ENCODE measurements at places on chromosomes 3 and 15.

DNA sequence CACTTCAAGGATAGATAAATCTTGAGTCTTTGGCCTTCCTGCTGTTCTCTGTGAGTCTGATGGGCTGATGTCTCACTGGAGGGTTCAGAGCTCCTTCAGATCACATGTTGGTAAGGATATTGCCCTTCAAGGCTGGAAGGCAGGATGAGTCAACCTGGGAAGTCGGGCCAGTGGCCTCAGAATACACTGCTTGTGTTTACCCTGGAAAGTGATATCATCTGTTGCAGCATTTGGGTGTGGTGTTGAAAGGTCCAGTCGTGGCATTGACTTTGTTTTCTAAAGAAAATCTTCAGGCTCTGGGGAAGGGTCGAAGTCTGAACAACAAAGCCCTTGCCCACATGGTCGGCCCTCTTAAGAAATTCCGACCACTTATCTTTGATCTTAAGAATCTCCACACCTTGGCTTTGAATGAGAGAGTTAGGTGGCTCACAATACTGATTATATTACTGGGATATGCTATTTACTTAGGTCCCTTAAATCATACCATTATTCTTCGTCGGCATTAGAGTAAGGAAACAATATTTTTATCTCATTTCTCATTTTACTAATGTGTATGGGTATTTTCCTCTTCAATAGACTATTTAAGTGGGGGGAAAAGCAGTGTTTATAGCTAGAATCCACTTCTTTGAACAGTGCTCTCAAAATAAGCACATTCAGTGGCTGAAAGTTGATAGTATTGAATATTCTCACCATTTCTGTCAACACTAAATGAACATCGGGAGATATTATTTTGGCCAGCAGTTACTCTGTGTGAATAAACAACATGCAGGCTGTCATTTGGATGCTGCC is 303.9 kb upstream of the RASGRP1 start:
- no peak for DNase-seq

- no peak for DNase-seq
Measured at GRCh38 chr15:88023914-88024313, 232.6 kb downstream of the NTRK3 start.

- no peak for DNase-seq
Measured at GRCh38 chr3:11230832-11231231, 41.4 kb upstream of the ATG7 start.

DNA sequence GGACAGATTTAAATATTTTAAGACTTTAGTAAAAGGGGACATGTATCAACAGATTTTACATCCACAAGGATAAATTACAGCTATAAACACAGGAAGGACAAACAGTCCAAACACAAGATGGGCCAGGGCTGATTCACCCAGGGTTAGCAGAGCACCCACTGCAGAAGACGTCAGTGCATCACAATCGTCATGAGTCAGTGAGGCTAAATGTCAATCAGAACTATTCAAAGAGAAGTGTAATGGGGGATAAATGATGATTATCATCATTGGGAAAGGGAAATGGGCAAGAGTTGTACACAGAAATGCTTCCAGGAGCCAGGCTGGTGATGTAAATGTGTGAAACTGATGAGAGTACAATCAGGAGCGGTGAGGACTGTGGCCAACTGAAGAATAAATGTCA is 226.8 kb downstream of the PLCL2 start:
- DNase-seq: no peak

GRCh38 chr3:98577178-98577895 is 16.1 kb downstream of the CPOX start:
- DNase-seq: no peak

- no peak for DNase-seq
Measured at GRCh38 chr3:14891135-14892132, 55.9 kb upstream of the NR2C2 start.

DNA sequence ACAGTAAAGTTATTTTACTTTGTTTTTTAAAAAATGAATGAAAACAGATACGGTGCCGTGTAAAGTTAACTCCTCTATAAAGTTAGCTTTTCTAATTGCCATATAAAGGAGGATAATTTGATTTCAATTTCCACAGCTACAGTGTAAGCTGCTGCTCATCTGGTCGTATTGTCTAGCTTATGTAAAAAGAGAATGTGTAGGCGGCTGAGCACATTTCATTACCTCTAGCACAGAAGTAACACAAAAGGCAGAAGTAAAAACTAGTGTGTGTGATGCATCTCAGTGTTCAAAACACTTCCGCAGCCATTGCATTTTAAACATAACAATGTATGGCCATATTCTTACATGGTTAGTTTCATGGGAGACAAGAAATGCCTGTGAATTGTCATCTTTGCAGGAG is 105.0 kb upstream of the P2RY1 start:
- no peak for DNase-seq

GRCh38 chr15:77540312-77541060 is 92.2 kb downstream of the LINGO1 start:
- DNase-seq: no peak

DNA sequence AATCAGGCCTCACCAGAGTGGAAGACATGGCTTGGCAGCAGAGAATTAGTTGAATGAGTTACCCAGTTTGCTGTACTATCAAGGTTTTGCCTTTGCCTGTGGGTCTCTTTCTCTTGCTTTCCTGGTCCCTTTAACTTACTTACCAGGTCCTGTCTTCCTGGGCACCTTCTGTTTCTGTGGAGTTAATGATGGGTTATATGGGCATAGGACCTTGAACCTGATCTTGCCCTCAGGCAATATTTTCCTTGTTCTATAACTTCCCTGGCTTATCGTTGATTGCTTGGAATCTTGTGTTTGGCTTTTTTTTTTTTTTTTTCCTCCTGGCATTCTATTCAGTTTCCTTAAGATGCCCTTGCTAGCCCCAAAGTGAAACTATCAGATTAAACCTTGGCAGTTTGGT is 106.8 kb downstream of the HHLA2 start:
- DNase-seq: no peak

GRCh38 chr3:55804170-55805095 is 317.3 kb upstream of the WNT5A start:
- DNase-seq: no peak

DNA sequence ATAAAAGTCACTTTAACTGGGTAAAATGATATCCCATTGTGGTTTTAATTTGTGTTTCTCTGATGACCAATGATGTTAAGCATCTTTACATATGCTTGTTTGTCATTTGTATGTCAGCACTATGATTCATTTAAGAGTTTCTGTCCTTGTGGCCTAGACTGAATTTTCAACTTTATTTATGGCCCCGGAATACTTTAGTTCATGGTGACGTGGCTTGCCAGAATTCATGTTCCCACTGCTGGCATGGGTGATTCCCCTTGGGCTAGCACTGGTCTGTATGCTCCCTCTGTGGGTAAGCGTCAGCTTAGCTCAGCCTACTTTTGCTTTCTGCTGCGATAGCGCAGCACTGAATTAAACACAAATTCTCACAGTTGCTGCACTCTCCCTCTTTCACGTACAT is 436.3 kb upstream of the SGO1 start:
- DNase-seq: no peak

GRCh38 chr3:193229851-193230420 is 11.1 kb upstream of the PLAAT1 start:
- no peak for DNase-seq

- no peak for DNase-seq
Measured at GRCh38 chr3:48782046-48782445, 65.0 kb upstream of the IP6K2 start.

GRCh38 chr15:58039079-58040035 is 26.2 kb downstream of the ALDH1A2 start:
- DNase-seq: no peak

- no peak for DNase-seq
Measured at GRCh38 chr15:89112341-89112971, 24.2 kb downstream of the ABHD2 start.

DNA sequence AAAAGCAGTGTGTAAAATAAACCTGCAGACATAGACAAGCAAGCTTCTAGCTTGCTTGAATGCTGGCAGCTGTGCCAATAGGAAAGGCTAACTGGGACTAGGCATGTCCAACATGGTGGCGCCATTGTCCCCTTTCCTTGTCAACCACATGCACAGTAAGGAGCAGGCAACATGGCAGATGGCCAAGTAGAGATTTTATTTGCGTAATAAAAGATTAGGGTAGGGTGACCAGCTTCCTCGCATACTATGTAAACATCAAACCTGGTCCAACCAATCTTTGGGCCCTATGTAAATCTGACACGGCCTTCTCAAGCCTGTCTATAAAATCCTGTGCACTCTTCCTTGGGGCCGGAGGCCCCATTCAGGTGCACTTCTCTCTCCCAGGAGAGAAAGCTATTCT is 575.4 kb upstream of the GOLIM4 start:
- no peak for DNase-seq

DNA sequence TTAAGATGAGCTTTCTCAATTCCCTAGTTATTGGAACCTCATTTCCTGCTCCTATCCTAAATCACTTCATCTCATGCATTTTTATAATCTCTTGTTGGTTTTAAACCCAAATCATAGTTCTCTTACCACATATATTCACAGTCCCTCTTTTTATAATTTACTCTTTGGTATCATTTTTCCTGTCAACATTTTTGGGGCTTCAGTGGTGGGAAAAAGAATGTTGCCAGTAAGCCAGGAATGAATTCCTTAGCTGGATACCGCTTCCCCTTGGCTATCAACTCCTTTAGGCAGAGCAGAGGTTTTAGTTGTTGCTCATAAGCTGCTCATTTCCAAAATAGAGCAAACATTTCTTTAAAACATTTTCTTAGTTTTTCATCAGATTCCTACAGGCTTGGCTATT is 112.3 kb downstream of the GALK2 start:
- no peak for DNase-seq

- no peak for DNase-seq
Measured at GRCh38 chr3:188169830-188170455, 16.0 kb downstream of the LPP start.

DNA sequence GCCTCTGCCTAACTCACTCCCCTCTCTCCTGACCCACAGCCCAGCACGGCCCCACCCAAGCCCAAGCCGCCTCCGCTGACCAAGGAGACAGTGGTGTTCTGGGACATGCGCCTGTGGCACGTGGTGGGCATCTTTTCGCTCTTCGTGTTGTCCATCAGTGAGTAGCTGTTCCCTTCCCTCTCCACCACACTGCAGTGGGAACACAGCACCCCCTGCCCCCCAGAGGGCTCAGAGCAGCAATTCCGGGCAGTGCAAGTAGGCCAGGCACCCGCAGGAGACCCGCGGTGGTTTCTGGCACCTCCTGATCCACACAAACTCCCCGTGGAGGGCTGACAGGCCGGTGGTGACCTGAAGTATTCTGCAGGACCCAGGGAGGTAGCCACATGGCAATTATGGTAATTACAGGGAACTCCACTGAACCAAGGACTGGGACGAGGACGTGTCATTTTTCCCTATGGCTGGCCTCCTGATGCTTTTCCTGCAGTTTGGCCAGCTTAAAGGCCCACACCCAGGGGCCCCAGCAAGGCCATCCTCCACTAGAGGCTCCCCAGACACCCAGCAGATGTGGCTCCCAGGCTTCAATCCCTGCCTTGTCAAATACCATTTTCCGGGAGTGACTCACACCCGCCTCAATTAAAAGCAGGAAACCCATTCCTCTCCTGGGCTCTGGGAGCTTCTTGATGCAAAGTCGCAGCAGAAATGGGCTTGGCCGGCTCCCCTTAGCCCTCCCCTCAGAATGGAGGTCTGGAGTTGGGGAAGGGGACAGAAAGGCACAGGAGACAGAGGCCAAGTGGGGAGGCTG is 4.8 kb downstream of the TMIE start:
- DNase-seq: no peak

GRCh38 chr15:100877551-100877950 is 2.1 kb upstream of the ALDH1A3 start:
- DNase-seq: no peak

GRCh38 chr15:33292717-33293307 is 18.0 kb upstream of the RYR3 start:
- no peak for DNase-seq

GRCh38 chr3:59163953-59164352 is 114.1 kb upstream of the CFAP20DC start:
- no peak for DNase-seq

GRCh38 chr3:104458657-104459056 is 908.1 kb upstream of the ALCAM start:
- DNase-seq: no peak

- DNase-seq: peak; percentile 43
Measured at GRCh38 chr3:153284282-153284938, 122.4 kb downstream of the RAP2B start.

DNA sequence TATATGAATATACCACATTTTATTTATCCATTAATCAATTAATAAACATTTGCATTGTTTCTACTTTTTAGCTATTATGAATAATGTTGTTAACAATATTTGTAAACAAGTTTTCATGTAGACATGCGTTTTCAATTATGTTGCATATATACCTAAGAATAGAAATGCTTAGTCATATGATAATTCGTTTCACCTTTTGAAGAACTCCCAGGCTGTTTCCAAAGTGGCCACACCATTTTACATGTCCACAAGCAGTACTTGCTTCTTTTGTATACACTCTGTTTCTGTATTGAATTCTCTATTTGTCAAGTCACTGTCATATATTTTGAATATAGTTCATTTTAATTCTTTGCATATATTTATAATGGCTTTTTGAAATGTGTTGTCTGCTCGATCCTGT is 206.9 kb upstream of the ZBTB20 start:
- DNase-seq: no peak

GRCh38 chr3:12885583-12885930 is 44.2 kb upstream of the RPL32 start:
- DNase-seq: no peak

- DNase-seq: no peak
Measured at GRCh38 chr3:8113626-8114025, 388.0 kb upstream of the LMCD1 start.

DNA sequence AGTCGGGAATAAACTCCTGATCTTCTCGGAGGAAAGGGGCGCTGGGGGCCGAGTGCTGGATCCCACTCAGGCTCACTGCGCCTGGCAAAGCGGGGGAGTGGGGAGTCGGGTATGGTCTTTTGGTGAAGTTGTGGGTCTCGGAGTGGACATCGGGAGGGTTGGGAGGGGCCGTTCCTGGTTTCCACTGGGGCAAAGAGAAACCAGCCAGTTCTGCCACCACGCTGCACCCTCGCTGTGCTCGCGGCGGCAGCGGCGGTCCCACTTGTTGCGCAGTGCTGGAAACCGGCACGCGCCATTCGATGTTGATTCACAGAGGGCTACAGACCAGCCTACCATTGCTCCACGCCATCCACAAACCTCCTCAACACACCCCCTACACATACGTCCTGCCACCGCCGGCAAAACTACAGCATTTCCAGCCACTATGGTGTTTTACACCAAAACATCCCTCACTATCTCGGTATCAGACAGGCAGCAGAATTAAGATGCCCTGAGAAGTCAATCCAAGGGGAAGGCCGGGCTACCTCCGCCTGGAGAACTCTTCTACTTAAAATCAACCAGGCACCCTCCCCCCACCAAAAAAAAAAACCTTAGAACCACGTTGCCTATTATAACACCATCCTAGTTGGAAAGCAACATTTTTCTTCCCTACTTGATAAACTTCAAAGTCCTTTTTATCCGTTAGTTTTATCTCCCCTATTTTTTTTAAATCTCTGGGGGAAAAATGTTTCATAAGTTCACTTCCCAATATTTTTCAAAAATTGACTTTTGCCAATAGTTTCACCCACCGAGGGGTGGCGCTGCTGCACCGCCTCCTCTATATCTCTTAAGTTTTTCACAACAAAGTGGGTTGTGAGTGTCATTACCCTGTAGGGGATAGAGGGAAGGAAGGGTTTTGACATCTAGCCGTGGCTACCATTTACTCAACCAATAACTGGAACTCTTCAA is 3.6 kb downstream of the BCL6 start:
- DNase-seq: peak; percentile 68

- DNase-seq: no peak
Measured at GRCh38 chr3:89186456-89186855, 79.0 kb downstream of the EPHA3 start.

- DNase-seq: no peak
Measured at GRCh38 chr3:129688271-129688895, 81.9 kb upstream of the PLXND1 start.

Measured in central memory CD4-positive, alpha-beta T cell (primary cell).